ENCODE measurements at places on chromosomes 2 and 18.

- no peak for DNase-seq
Observed at GRCh38 chr2:41910126-41910525, 137.7 kb upstream of the PKDCC start.

DNA sequence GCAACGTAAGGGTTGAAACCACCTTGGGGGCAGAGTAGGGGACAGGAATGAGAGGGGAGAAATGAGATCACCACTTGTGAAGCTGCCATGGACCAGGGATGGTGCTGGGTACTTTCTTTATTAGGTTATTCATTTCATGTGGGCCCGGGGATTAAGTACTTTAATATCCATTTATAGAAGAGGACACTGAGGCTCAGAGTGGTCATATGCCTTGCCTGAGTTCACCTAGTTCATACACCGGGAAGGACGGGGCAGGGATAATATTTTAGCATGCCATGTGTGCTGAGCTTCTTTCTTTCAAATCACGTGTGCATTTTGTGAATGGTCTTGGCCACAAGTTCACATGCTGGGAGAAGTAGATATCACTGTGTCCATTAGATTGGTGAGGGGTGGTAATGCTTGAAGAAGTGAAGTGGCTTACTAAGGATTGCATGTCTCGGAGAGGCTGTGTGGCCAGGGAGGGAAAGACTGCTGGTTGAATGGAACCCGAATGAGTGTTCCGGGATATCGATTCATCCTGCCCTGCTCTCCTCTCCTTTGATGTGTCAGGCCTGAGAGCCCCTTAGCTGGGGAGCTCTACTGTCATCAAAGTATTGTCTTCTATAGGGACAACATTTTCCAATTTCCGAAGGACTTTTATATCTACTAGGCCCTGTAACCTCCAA lies 187.1 kb downstream of the MYCN start:
- no peak for DNase-seq

- no peak for DNase-seq
Observed at GRCh38 chr2:193985272-193985671, 1671.8 kb upstream of the SLC39A10 start.

DNA sequence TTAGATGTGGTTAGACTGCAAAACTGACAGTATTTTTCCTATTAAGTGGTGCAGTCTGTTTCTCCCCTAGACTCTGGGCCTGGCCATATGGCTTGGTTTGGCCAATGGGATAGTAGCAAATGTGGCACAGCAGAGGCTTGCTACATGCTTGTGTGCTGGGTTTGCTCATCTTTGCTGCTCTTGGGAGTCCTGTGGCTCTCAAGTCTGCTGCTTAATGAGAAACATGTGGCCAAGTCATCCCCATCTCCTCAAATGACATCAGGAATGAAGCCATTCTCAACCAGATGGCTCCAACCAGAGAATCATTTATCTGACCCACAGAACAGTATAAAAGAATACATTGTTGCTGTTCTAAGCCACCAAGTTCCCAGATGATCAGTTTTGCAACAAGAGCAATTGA lies 57.1 kb upstream of the PAX3 start:
- DNase-seq = no peak

DNA sequence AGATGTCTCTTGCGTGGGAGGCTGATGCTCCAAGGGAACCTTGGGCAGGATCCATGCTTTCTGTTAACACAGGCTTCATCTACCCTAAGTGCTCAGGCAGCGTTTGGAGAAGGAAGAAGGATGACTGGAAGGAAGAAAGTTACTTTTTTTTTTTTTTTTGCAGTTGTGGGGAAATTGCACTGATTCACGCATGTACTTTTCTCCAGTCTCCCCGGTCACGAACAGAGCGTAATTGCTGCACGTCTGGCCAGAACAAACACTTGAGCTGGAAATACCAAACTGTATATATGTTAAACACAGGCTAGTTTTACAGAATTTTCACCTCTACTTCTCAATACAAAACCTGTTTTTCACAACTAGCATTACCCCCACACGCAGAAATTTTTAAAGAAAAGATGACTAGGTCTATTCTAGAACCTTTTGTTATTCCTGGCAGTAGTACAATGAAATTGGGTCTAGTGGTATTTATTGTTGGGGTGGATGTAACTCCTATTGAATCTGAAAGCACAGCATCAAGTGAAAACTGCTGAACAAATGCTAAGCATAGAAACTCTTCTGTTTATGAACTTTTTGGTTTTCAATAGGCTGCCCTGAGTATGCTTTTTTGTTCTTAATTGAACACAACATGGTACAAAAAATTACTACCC lies 9.3 kb upstream of the SCYGR5 start:
- no peak for DNase-seq

DNA sequence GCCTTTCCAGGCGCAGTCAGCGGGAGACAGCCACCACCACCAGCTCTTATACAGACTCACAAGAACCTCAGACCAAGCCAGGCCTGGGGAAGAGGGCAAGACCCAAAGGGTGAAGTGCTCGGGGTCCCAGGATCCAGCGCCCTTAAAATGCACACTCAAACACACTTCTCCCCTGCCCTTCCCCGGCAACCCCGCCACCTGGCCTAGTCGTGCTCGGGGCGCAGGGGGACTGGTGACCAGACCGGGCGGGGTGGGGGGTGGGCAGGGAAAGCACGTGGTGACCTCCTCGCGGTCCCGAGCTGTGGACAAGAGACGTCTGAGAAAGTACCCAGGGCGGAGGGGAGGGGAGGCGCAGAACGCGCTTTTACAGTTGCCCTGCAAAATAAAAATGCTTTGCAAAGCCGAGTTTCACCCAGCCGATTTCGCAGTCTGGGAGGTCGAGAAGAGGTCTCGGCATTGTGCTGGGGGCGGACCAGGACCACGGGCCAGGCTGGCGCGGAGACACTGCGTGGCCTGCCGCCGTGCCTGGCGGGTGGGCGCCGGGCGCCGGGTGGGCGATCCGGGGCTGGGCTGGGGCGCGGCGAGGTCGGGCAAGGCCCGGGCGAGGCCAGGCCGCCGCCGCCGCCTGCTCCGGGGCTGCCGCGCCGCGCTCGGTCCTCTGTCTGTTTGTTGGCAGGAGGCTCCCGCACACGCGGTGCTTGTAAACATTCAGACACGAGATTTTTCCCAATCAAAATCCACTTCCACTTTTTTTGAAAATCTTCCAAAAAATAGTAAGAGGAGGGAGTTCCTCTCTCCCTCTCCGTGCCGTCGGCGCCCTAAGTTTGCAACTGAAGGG lies 2.0 kb downstream of the BCL11A start:
- peak; percentile 42 for DNase-seq

DNA sequence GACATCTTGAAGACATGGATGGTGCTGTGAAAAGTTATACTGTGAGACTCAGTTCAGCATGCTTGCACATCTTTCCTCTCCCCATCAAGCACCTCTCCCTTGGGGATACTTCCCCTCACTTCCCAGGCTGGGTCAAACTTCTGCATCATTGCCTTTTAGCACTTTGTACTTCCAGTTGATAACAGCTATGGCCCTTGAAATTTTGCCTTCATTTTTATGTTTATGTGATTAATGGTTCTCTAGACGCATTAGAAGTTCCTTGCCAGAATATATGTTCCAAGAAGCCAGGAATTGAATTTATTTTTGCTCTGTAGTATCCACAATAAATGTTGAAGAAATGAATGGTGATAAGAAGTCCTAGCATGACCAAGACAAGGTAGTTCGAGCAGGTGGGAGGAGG lies 120.9 kb upstream of the ST6GAL2 start:
- no peak for DNase-seq
